Spleen (tissue), 13 donors: ENCODE measurements at places on chromosomes 3 and 15. TPM values are rescaled to one million over a fixed set of nuclear protein-coding genes. Genes with fewer than 3 reads are reported as not detected.

- DNase-seq: no peak
Observed at GRCh38 chr3:50486219-50486888, 17.1 kb downstream of the CACNA2D2 start.

DNA sequence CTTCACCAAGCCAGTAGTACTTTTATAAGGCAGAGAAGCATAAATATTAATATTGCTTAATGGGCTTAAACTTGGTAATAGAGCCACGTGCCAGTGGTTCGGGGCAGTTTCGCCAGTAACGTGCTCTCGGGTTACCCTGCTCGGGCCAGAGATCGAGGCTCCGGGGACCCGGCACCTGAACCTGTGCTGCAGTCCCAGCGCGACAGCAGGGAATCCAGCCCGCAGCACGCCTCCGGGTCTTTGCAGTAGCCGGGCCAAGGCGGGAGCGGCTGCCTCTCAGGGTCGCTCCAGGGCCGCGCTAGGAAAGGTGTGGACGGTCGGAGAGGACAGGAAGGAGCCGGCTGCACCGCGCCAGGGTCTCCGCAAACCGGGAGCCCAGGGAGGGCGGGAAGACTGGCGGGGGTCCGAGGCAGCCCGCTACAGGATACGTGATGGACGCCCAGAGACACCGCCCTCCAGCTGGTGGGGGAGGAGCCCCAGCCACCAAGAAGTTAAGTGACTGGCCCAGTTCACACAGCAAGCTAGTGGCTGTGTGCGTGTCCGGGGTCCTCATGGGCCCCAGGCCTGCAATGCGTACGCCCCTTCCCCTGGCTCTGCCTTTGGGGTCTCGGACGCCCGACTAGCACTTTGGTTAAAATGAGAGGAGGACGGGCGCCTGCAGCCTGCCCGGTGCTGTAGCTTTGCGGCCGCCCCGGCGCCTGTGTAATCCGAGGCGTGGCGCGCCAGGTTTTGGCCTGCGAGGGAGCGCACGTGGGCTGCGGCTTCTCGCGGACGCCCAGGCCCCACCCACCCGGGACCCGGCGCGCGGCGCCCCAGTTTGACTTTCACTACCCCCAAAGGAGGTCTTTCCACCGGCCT is 1.2 kb upstream of the PDE8A start:
- DNase-seq: peak; percentile 97

GRCh38 chr15:82653483-82654168 is 6.5 kb upstream of the CPEB1 start:
- no peak for DNase-seq

The IMPG2 gene
- 0.06 TPM for polyA plus RNA-seq

GRCh38 chr3:63967675-63968611 is 55.4 kb downstream of the PSMD6 start:
- peak; percentile 80 for DNase-seq

GRCh38 chr15:92797168-92798052 is 102.7 kb upstream of the CHD2 start:
- no peak for DNase-seq

GRCh38 chr15:28914046-28914445 is 28.3 kb downstream of the APBA2 start:
- DNase-seq: peak; percentile 51

GRCh38 chr15:61226361-61227256 is 2.5 kb downstream of the RORA start:
- no peak for DNase-seq

The ARMC8 gene
- 21.0 TPM for polyA plus RNA-seq

- no peak for DNase-seq
Observed at GRCh38 chr15:62932436-62932835, 110.1 kb upstream of the TPM1 start.

The ISL2 gene
- polyA plus RNA-seq: 0.29 TPM

DNA sequence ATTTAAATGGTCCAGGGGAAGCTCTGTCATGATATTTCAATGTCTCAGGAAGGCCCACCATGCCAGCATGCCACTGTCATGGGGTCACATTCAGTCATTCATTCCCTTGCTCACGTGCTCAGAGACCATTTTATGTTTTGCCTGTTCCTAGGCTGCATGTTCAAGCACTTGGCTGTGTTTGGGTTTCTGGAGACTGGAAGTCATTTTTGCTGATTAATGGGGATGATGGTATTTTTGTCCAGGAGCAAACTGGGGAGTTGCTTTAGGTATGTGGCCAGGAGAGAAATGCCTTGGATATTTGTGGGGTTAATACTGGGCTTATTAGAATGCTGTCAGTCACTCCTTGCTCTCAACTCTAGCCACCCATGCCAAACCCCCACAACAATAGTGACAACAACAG is 303.5 kb downstream of the PTPRG start:
- no peak for DNase-seq

- DNase-seq: no peak
Observed at GRCh38 chr3:75180235-75180944, 483.7 kb upstream of the FRG2C start.

- no peak for DNase-seq
Observed at GRCh38 chr3:42653303-42653559, 266 bp upstream of the ZBTB47 start.

GRCh38 chr3:173869766-173870165 is 472.2 kb downstream of the NLGN1 start:
- no peak for DNase-seq

The PLA2G4D gene
- polyA plus RNA-seq: not detected

GRCh38 chr3:132399054-132399929 is 18.0 kb upstream of the DNAJC13 start:
- no peak for DNase-seq

- no peak for DNase-seq
Observed at GRCh38 chr15:70165716-70166284, 68.1 kb upstream of the TLE3 start.

The LSAMP gene
- polyA plus RNA-seq: 0.45 TPM

GRCh38 chr3:15923640-15924405 is 126.0 kb upstream of the ANKRD28 start:
- no peak for DNase-seq

- DNase-seq: no peak
Observed at GRCh38 chr3:26964313-26964712, 341.7 kb downstream of the LRRC3B start.

DNA sequence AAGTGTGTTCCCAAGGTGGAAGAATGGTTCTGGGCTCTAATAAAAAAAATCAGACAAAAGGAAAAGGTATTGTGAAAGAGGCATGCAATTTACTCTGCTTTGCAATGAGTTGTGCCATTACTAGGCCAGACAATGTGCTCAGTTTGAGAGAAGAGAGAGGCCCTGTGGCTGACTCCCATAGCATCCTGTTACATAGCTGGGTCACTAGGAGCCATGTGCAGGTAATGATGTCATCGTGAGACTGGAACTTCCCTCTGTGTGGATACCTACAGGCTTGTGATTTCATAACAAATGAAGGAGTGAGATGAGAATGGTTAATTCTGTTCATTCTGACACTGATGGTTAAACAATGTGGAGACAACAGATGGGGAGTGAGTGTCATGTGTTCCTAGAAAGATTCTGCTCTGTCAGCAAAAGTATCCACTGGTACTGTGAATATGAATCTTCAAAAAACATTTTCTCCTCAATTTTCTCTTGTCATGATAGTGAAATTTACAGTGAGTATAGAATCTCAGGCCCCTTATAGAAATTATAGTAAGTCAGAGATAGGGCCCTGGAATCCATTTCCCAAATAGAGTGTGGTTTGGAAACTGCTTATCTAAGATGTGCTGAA is 648.7 kb upstream of the DPPA4 start:
- DNase-seq: no peak

DNA sequence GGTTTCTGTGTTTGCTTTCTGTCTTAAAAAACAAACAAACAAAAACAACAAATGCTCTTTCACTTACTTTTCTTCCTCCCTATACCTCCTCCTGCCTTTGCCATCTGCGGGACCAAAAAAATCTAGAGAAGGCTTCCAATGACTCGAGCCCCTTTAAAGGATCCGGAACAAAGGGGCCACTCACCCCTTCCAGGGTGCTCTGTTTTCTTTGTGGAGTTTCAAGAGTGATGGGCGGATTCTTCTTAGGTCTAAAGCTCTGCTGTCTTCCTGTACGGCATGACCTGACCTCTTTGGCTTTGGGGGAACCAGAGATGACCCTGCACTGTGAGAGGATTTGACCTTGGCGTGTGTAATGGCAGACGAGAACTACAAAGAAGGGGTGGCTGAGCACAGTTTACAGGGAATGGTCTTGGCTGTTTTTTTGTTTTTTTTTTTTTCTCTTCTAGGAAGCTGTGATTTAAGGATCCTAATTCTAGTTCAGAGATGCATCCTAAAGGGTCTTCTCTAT is 2.2 kb upstream of the MUC20 start:
- DNase-seq: no peak

- DNase-seq: peak; percentile 81
Observed at GRCh38 chr3:186825294-186825821, 17.2 kb upstream of the ADIPOQ start.

- peak; percentile 62 for DNase-seq
Observed at GRCh38 chr3:22372292-22373062, 621.5 kb upstream of the ZNF385D start.

DNA sequence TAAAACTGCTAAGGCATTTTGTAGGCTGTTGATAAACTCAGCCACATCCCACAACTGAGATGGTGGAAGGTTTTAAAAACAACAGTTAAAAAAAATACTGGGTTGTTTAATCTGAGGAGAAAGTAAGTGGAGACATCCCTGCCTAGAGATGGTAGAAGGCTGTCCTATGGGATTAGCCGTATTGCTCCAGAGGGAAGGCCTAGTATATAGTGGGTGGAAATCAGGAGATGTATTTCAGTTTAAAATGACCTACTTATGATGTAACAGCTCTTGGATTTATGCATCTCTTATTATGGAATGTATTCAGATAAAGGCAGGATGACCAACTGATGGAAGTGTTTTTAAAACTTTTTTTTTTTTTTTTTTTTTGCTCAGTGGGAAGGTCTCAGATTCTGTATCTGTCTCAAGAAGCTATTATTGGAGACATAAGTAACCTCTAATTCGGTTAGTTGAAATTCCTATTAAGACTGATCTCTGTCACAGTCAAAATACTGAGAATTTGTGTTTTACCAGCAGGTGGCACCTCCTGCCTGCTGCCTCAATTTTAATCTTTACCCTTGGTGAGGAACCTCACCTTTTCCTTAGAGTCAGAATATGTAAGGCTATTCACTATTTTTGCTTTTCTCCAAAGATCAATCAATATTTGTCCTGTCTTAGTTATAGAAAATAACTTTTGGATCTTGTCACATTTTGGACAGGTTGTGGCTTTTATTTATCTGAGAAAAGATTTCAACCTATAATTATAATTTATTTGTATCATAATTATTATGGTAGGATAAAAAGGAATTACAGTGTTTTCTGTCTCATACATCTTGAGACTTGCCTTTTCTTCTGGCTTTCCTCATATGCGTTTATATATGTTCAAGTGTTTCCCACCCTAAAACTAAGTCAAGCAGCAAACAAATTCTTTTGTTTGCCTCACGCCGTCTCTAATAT is 63.0 kb downstream of the VPS8 start:
- DNase-seq: no peak

The NSUN3 gene
- polyA plus RNA-seq: 4.0 TPM
